ENCODE measurements at places on chromosomes 2 and 18.

DNA sequence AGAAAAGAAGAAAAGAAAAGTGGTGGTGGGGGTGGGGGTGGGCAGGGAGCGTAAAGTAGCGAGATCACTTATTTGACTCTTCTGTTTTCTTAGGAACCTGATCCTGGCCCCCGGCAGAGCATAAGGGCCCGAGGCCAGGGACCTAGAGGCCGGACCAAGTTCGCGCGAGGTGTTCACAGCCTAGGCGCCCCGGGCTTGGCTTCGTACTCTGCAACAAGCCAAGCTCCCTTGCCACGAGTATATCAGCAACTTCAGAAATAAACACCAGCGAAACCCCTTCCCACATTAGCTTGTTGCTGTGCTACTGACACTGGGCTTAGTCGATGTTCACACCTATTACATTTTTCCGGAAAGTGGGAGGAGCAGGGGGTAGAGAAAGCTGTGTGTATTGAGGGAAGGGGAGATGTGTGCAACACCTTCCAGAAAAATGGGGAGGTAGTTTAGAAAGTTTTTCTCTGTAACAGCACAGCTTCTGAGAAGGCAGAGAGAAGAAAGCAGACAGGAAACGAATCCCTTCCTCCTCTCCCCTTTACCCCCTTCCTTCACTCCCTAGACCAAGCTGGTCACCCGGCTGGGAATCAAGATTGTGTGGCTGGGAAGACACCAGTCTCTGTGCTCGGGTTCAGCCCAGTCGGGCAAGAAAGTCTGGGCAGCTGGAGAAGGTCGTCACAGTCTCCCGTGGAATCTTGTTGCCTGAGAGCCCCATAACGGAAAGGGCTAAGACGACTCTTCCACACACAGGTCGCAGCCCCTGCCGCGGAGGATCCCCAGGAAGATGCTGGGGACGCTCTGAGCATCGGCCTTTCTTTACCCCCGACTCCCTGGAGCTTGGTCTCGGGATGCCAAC, 12.0 kb upstream of the SATB2 start:
- DNase-seq: no peak

- no peak for DNase-seq
These were observed 78.3 kb upstream of the FZD5 start for GRCh38 chr2:207847807-207848544.

- no peak for DNase-seq
These were observed 18.4 kb downstream of the SLC4A3 start for GRCh38 chr2:219645631-219646527.

DNA sequence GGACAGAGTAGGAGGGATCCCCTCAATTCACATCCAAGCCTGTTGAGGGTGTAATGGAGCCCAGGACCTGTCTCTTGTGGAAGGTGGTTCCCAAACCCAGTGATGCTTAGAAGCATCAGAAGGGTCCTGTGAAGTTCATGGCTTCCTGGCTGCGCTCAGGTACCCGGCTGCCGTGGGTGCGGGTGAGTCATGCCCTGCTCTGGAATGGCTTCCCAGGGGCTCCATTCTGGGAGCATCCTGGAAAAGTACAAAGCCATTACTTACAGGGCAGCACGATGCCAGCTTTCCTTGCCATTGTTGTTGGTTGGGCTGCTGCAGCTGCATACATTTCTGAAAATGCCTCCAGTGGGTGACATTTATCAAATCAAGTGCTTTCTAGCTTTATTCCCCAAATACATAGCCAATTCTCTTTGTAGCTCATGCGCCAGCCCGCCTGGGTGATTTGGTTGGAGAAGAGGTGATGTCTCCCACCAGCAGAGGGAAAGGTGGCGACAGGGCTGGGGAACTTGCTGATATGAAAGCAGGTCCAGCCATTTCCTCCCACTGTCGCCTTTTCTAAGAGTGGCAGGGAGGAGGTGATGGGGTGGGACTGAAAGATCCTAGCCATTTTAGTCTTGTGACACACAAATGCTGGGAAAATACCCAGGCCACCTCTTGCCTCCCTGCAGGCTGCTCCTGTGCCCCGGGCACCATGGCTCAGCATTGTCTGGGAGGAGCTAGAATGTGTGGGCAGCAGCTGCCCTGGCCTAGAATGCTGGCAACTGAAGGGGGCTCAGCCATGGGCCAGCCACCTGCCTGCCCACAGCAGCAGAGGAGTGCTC, 65.9 kb upstream of the HPCAL1 start:
- no peak for DNase-seq

DNA sequence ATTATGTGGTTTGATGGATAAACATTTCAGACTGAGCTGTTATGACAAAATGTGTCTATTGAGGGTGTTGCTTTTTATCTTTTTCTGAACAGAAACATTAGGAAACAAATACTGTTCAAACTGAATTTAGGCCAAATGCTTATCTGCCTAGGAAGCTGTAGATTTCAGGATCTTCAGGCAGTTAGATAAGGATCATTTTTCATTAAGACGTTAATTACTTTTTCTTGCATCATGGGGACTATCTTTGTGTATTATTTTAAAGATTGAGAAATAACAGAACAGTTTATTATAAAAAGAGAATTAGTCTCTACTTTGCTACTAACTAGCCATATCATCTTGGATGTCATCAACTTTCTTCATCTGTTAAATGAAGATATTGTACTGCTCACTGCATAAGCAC, 107.5 kb downstream of the TTC27 start:
- DNase-seq: no peak

GRCh38 chr2:38465789-38466127, 88.7 kb upstream of the ATL2 start:
- no peak for DNase-seq

GRCh38 chr2:105747254-105747894, 2.7 kb downstream of the NCK2 start:
- DNase-seq: no peak

- DNase-seq: no peak
These were observed 279.2 kb downstream of the ALPK2 start for GRCh38 chr18:58349650-58350049.

- DNase-seq: no peak
These were observed 45.6 kb downstream of the INPP4A start for GRCh38 chr2:98489971-98490962.

GRCh38 chr2:236706288-236706687, 136.7 kb downstream of the ACKR3 start:
- DNase-seq: no peak

DNA sequence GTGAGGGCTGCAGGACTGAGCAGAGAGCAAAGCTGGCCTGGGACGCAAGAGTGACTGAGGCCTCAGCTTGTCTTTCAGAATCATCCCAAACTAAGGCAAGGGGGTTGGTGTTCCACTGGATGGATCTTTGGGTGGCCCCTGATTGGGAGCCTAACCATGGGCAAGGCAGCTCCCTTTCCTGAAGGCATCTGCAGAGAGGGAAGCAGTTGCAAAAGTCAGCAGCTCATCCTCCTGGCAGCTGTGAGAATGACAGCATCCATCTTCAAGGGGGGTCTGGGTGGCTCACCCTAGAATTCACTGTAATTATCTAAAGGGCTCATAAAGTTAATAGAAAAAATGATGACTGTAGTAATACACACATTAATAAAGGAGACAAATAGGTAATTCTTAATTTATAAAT, 46.5 kb upstream of the RAB31 start:
- DNase-seq: no peak

DNA sequence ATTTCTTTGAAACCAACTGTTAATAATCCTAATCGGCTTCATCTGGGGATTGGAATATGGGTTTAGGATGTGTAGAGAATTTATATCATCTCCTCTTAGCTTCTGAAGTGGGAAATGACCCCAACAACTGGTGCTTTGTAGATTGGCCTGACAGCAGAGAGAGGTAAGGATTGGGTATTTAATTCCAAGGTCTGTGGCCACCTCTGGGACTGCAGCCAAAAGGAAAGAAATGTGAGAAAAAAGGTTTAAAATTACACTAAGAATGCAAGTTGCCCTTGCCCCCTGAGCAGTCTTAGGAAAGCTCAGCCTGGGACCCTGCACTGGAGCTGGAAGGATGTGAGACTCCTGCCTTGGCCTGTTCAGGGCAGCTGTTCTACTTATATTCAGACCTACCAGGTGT, 157.1 kb downstream of the FTCDNL1 start:
- DNase-seq: no peak

DNA sequence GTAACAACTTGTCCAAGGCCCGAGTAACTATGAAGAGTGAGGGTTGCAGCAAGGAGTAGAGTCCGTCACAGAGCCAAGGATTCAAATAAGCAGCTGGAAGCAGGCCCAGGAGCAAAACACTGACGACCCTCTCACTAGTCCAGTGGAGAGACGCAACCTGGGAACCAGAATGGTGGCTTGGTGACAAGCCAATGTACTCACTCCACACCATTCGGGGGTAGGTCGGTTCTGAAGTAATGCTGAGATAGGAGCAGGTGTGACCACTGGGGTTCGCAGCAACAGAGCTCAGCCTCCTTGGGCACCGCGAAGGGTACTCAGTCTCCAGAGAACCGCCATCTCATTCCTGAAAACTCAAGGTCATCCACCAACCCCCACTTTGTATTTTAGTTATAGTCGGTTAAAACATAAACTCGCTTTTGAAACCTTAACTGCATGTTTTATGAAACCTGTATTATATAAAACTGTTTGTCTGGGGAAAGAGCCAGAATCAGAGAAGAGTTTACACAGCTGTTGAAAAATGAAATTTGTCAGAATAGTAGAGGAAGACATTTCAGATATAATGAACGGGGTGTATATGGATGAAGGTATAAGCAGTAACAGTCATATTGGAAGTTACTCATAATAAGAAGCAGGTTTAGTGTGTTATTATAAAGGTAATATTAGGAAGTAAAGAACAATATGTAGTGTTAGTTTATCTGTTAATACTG, 8.6 kb downstream of the ANKRD62 start:
- no peak for DNase-seq

GRCh38 chr2:191050640-191050987, 36.6 kb upstream of the STAT1 start:
- DNase-seq: no peak

- no peak for DNase-seq
These were observed 3.9 kb downstream of the HOXD1 start for GRCh38 chr2:176192351-176192750.

GRCh38 chr2:23019476-23019875, 365.5 kb upstream of the KLHL29 start:
- DNase-seq: no peak

DNA sequence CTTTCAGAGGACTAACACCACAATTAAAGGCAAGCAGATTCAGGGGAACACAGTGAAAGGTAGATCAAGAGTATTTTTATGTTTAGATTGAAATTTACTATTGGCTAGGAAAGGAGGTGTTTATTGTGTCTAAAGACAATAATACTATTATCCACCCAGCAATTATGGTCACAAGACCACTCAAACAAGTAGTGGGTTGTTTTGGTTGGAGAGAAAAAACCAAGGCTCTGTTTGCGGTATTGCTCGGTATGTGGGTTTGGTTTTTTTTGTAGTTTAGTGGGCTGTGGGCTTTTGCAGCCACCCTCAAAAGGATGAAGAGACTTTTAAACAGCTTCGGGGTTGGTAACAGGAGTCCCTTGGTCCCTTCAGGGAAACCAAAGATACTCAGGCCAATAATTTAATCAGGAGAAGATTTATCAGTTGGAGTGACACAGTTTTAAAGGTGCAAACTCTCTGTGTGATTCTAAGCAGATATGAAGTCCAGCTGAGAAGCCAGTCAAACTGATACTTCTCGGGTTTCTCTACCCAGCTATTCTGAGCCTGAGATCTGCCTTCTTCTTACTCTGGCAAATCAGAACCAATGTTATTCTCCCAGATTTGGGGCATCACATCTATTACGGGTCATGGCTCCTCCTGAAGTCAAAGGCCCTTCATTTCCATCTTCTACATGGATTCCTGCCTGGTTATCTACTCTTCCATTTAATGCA, 55.3 kb downstream of the DCC start:
- DNase-seq: no peak

DNA sequence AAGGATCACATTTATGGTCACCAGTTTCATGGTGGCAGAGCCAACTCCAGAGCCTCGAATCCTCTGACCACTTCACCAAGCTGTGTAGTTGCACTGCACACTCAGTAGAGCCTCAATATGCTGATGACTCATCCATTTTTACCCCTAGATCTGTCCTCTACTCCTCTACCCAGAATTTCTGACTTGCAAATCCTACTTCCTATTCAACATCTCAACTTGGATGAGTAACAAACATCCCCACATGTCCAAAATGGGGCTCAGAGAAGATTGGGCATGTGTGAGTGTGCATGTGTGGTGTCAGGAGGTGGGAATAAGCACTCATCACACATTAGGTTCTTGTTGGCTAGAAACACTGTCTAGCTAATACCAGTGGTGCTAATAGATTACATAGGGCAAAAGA, 57.8 kb upstream of the IGFBP2 start:
- DNase-seq: no peak

- DNase-seq: no peak
These were observed 93.8 kb downstream of the CMPK2 start for GRCh38 chr2:6771634-6772611.

DNA sequence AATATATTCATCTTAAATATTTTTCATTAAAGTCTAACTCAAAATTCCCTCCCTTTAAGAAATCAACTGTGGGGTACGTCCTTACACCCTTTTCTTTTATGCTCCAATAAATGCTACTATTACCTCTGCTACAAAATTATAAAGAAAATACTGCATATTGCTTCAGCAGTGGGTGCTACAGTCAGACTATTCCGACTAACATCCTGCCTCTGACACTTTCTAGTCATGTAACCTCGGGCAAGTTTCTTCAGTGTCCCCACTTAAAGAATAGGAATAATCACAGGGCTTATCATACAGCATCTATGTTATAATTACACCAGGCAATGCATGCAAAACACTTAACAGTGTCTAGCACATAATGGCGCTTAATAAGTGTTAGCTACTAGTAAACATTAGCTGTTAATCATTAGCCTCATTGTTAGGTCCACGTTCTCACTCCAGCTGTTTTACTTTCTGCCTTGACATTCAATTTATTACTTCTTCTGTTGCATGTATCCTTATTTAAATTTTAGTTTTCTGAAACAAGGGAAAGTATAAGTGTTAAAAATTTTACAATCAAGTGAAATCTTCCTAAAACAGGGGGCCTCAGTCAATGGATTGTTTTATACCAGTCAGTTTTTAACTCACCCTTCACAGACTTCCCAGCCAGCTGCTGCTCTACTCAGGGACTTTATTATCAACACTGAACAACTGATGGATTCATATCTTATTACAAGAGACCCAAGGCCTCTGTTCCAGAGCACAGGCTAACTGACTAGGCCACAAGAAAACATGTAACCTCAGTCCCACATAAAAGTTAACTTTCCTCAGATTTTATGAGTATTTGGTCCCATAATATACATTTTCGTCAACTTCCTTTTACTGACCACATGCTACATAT, 54.0 kb downstream of the CLASP1 start:
- DNase-seq: no peak
